T-helper 2 cell (primary cell): ENCODE measurements at places on chromosomes 11 and 22.

DNA sequence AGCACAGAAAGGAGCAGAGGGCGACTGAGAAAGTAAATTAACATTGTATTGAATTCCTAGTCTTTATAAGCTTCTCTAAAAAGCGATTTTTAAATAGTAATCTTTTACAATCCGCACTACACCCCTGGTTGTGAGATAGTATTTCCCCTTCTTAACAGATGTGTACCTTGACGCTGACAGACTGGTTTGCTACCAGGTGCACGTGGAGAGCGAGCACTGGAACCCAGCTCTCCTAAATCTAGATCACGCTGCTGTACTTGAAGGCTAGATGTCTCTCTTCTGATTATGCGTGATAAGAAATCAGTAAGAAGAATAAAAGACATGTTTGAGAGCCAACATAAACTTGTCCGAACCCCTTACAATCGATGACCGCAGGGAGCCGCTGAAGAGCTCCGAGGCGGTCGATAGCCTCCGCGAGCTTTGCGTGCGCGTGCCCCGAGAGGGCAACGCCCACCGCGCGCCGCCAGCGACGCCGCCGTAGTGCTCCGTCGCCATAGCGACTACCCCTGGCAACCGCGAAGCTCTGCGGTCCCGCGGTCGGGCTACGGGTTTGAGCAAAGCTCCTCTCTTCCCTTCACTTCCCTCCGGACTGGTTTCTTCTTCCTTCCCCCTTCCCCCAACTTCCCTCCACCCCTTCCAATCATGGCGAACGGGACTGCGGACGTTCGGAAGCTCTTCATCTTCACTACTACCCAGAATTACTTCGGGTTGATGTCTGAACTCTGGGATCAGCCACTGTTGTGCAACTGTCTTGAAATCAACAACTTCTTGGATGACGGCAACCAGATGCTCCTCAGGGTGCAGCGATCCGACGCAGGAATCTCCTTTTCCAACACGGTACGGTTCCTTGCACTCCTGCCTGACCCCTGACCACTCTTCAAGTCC, at the start of gene DYNC2H1:
TSS of gene DYNC2H1 (plus strand) at position 494 of the 885 bp plus-strand sequence. CDS start at position 643, 149 bp downstream.
- DNase-seq, result peak; percentile 77

DNA sequence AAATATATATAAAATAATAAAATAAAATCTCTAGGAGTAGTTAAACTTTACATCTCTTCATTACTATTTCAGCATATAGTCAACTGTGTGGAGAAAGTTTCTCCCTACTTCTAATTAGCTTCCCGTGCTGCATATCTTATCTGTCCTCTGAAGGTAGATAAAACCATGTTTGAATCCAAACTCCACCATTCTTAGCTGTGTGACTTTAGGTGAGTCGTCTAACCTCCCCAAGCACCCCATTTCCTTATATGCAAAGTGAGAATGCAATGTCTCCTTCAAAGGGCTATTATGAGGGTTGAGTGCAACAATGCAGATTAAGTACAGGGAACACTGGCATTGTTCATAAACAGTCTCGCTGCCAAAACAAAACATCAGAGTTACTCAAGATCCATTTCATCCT, 80.8 kb upstream of the DRD2 start:
- DNase-seq, result no peak

DNA sequence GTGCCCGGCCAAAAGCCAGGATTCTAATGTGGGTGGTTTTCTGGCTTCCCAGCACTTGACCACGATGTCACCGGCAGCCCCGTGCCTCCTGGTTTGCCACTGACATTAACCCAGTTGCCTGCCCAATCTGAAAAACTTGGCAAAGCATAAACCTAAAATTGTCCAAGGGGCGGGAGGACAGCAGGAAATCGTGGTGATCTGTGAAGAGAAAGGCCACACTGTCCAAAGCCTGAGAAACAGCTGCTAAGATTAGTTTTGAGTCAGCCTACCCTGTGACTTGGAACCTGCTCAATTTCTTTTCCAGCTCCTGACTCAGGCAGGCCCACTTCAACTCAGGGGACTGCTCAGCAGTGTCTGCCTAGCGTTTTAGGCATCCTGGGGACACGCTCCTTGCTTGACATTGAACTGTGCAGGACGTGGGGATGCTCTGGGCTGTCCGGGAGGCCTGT, 8.2 kb upstream of the F2 start:
- no peak for DNase-seq

DNA sequence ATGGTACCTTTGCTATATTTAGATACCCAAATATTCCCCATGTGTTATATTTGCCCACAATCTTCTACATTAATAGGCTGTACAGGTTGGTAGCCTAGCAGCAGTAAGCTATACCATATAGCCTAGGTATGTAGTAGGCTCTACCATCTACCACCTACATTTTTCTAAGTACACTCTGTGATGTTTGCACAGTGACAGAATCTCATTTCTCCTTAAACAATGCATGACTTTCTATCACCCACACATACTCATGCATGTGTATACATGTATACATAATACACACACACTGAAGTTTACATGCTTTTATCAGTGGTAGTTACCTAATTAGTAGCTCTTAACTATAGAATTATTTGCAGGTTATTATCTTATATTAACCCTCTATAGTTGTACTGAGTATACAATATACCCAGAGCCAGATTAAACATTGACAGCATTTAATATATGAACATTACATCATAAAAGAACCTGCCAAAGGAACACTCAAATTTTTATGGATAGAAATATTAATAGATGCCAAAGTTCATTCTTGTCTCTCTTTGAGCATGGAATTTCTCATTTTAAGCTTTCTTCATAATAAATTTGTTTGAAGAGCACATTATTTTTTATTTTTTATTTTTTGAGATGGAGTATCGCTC, 51.4 kb downstream of the ELP4 start:
- DNase-seq, result no peak

- DNase-seq, result no peak
Measured at GRCh38 chr22:44933666-44934453, 75.9 kb downstream of the PHF21B start.

GRCh38 chr11:132177106-132177505, 806.7 kb downstream of the NTM start:
- no peak for DNase-seq

DNA sequence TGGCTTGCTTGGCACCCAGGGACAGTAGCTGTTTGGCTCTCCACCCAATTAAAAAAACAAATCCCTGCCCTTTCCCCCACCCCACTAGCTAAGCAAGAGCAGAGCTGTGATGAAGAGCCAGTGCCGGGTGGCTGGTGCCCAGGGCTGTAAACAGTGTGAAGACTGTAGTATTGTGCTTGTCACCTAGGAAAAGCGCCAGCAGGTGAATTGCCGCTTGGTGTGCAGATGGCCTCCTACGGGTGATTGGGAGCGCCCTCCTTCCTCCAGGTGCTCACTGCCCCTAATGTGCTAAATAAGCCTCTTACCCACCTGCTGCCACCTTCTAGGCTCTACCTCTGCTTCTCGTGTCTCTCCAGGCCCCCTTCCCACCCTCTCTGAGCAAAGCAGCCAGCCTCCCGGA, 18.4 kb upstream of the RAPSN start:
- no peak for DNase-seq

- no peak for DNase-seq
Measured at GRCh38 chr11:99682171-99682570, 661.4 kb downstream of the CNTN5 start.

- no peak for DNase-seq
Measured at GRCh38 chr11:88709567-88709966, 356.2 kb downstream of the GRM5 start.

- DNase-seq, result peak; percentile 55
Measured at GRCh38 chr22:50269970-50270665, at the start of gene MAPK11. Gene MAPK11 (minus strand): TSS chr22:50270380. CDS start chr22:50270292, 88 bp downstream.

GRCh38 chr22:27994481-27995331, 75.7 kb upstream of the PITPNB start:
- no peak for DNase-seq

- no peak for DNase-seq
Measured at GRCh38 chr11:43954241-43954640, 11.8 kb downstream of the C11orf96 start.

GRCh38 chr22:17368554-17369438, 464 bp upstream of the CECR2 start:
- no peak for DNase-seq

DNA sequence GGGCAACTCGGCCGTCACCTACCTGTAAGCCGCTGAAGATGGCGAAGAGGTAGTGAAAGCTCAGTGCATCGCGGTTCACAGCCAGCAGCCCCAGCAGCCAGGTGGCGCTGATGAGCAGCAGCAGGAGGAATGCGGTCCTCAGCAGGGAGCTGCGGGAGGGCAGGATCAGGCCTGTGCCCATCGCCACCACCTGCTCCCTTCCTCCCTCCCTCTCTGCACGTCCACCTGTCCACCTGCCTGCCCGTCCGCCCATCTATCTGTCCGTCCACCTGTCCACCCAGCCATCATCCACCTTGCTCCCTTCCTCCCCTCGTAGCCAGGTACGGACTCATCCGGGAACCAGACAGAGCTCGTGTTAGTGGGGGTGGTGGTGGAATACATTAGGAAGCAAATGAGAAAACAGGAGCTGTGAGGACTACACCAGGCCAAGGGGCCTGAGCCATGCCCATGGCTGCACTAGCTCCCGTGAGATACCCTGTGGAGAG, 32.2 kb downstream of the TRMU start:
- DNase-seq, result peak; percentile 40

- DNase-seq, result no peak
Measured at GRCh38 chr22:39530692-39531331, 1.7 kb downstream of the RPS19BP1 start.

- no peak for DNase-seq
Measured at GRCh38 chr11:33617672-33618350, 82.8 kb downstream of the C11orf91 start.

DNA sequence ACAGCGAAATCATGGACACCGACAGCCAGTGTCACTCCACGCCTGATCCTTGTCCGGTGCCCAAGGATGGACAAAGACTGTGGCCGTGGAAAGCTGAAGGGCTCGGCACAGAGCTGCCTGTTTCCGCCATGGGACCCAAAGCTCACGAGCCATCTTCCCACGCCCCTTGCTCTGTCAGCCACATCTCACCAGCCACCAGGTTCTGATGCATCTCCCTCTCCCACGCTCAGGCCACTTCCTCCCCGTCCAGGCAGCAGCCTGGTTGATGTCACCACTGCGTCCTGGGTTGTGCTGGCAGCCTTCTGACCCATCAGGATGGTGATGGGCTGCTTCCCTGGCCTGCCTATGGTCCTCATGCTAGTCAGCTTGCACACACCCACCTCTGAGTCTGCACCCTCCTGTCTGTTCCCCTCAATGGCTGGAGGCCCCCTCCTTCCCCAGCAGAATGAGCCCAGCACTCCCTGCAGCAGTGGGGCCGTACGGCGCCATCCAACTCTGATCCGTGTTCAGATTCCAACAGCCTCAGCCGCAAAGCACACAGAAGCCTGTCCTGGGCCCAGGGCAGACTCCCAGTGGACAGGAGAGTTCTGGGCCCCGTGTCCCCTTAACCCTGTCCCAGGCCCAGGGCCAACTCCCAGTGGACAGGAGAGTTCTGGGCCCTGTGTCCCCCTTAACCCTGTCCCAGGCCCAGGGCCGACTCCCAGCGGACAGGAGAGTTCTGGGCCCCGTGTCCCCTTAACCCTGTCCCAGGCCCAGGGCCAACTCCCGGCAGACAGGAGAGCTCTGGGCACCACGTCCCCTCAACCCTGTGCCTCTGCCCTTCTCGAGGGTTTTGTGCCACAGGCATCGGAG, 259.5 kb downstream of the BRD1 start:
- no peak for DNase-seq

DNA sequence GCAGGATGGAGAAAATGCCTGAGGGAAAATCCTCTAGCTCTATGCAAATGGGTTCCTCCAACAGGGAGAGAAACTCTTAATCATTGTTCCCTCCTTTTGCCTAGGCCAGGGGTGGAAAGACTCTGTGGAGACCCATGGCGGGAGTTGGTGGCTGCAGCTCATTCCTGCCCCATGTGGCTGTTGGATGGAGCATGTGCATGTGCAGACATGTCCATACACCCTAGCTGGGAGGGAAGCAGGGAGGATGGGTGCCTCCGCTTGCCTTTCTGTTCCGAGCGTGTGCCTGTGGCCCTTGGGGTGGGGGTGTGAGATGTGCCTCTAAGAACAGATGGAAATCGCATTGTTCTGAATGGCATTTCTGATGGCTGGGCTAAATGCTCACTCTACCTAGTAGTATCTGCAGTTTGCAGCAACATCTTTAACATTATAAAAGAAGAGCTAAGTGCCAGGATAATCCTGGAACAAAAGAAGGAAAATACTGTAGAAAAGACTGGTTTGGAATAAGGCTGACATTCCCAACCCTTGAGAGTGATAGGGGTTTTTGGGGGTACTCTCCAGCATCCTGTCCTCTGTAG, 31.7 kb downstream of the METTL15 start:
- no peak for DNase-seq

GRCh38 chr22:41501209-41501608, 32.3 kb downstream of the ACO2 start:
- DNase-seq, result no peak

DNA sequence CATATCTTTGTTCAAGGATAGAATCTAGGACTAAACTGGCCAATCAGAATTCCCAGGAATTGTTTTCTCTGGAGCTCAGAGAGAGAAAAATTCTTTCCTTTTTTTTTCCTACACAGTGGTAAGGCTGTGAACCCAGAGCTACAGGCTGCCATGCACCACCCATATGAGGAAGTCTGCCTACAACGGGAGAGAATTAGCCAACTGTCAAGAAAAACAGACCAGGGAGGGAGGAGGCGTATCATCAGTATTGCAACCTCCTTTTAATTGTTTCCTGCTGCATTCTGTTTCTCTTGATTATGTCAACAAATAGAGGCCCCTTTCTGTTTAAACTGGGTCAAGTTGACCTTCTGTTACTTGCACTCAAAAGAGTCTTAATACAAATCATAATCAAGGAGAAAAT, 176.5 kb upstream of the UBASH3B start:
- no peak for DNase-seq

DNA sequence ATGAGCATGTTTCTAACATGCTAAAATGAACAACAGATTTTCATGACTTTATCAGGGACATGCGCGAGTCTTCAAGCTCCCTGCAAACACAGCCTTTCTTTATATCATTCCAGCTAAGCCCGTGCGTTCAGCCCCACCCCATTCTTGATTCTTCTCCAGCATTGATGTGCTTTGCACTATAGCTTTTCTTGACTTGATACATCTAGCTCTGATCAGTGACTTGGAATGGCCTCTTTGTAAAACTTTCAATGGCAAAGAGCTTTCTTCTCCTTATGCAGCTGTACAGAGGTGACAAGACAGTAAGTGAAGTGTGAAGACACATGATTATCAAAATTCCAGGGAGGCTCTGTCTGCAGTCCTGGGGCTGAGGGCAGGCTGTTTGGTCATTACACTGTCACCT, 561.0 kb downstream of the OPCML start:
- DNase-seq, result no peak

GRCh38 chr22:46665751-46666280, 45.6 kb downstream of the GRAMD4 start:
- DNase-seq, result no peak

- no peak for DNase-seq
Measured at GRCh38 chr11:8814923-8815240, 96.1 kb upstream of the AKIP1 start.

DNA sequence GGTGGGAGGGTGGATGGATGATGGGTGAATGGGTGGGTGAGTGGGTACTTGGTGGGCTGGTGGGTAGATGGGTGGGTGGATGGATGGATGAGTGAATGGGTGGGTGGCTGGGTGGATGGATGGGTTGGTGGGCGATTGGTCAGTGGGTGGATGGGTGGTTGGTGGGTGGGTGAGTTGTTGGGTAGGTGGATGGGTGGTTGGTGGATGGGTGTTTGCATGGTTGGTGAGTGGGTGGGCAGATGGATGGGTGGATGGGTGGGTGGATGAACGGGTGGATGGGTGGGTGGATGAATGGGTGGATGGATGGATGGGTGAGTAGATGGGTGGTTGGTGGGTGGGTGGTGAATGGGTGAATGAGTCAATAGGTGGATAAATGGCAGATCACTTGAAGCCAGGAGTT, 43.0 kb upstream of the LRRC32 start:
- no peak for DNase-seq
